T-helper 1 cell (primary cell): ENCODE measurements at places on chromosomes 5 and 9.

- DNase-seq, result no peak
Observed at GRCh38 chr5:141876628-141877355, 1.4 kb downstream of the PCDH1 start.

DNA sequence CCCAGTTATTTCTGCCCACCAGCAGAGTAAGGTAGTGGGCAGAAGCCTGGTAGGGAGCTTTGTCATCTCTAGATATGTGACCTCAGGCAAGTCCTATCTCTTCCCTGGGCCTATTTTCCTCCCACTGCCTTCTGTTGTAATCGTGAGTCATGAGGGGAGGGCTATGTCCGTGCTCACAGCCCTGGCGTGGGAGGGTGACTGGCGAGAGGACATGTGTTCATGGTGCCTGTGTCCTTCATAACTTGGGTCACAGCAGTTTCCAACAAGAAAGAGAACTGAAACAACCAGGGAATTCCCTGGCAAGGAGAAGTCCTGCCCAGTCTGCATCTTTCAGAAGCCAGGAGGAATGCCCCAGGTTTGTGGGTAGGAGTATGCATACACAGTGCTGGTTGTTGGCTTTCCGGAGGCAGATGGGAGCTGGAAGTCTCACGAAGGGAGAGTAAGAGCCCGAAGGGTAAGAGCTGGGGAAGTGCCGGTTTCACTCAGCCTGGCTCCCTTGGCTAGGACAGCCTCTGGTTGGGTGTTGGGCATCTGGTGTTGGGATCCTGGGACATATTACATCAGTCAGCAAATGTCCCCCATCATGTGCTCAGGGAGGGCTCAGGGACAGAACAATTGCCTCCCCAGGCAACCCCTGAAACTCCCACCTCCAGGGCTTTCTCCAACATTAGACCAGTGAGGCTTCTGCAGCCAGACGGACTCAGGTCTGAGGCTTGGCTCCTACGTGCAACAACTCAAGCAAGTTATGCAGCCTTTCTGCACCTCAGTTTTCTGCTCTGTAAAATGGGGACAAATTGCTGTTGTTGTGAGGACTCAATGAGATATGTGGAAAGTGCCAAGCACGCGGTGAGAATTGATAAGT is 4.3 kb upstream of the TIFAB start:
- DNase-seq, result no peak

DNA sequence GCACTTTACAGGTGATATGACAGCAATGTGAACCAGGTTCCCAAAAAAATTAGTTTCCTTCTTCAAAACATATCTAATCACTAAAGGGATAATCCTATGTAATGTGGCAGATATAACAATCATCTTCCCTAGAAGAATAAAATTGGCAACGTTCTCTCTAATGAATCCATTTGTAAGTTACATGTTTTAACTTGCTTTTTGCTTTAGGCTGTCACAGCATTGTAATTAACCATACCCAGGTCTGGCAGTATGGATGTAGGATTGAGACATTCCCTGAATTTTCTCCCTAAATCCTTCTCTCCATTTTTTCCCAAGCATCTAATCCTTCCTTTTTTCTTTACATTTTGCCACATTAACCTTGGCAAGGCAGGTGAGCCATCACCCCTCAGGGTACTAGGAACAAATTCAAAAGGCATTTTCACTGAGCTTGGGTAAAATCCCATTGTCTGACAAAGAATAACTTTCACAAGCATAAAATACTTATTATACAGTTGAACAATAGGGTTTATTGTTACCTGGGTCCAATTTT is 548.3 kb downstream of the SEMA5A start:
- no peak for DNase-seq

DNA sequence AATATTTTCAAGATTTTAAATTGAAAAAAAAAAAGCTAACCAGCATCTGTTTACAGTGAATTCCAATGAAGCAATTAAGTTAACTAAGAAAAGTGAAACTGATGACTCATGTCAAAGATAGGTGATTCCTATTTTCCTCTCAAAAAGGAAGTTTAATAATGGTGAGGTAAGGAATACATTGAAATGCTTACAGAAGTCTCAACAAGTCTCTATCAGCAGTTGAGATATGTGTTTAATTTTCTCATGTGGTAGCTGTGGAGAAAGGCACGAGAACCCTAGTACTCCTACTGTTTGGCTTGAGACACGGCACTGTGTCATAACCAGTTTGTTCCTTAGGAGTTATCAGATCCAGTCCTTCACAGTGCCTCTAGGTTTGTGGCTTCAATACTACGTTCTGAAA is 114.5 kb downstream of the SLC25A46 start:
- DNase-seq, result no peak

GRCh38 chr5:55750499-55750898 is 12.6 kb downstream of the DDX4 start:
- no peak for DNase-seq

- DNase-seq, result no peak
Observed at GRCh38 chr5:77876316-77876715, 100.2 kb upstream of the TBCA start.

- no peak for DNase-seq
Observed at GRCh38 chr5:178644826-178645545, 18.1 kb upstream of the CLK4 start.

GRCh38 chr5:175457466-175457865 is 13.5 kb upstream of the DRD1 start:
- no peak for DNase-seq

GRCh38 chr5:33479311-33479710 is 38.5 kb downstream of the TARS1 start:
- DNase-seq, result no peak

DNA sequence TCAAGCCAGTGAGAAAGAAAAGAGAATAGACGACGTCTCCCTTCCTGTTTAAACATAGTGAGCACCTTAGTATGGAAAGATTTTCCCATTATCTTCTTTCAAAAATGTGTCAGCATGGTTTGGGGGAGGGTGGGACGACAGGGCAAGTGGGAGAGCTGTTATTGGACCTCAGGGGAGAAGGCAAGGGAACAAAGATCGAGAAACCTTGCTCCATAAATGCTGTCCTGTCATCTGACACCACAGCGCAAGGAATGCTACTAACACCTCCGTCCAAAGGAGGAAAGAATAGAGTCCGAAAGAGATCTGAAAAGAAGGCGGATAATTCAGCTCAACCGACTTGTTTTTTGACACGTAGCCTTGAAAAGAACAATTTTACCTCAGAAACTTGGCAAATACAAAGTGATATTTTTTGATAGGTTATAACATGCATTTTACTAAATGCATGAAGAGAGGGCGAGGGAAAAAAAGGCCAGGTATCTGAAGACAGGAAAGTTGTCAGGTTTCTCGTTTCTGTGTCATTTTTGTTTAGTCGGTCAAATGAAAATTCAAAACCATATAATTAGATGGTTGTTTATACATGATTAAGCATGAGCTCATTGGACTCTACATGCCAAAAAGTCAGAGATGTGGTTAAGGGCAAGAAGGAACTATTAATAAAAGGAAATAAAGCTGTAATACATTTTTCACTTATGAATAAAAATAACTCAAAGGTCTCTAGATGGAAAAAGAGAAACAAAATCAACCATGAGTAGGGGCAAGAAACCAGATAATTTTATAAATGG is 155.7 kb downstream of the GLIS3 start:
- no peak for DNase-seq

- no peak for DNase-seq
Observed at GRCh38 chr9:129203556-129203909, 25.5 kb upstream of the IER5L start.

GRCh38 chr5:106880656-106881055 is 790.1 kb downstream of the EFNA5 start:
- DNase-seq, result no peak
